ENCODE measurements at places on chromosomes 1 and 21.

DNA sequence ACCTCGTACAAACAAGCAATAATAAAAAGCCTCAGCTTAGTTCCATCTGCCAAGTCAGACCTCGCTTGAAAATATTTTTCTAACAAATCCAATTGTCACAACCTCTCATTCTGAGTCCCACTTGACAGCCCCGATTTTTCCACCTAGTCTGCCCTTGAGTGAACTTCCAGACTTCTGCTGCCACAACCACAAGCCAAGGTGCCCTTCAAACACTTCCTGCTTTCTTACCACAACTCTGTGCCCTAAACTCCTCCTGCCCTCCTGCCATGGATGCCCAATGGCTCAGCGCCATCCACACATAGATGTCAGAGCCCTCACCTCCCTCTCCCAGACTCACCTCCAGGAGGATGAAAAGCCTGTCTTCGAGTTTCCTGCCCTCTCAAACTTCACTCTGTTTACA lies 3.9 kb downstream of the TMPRSS2 start:
- DNase-seq: no peak

DNA sequence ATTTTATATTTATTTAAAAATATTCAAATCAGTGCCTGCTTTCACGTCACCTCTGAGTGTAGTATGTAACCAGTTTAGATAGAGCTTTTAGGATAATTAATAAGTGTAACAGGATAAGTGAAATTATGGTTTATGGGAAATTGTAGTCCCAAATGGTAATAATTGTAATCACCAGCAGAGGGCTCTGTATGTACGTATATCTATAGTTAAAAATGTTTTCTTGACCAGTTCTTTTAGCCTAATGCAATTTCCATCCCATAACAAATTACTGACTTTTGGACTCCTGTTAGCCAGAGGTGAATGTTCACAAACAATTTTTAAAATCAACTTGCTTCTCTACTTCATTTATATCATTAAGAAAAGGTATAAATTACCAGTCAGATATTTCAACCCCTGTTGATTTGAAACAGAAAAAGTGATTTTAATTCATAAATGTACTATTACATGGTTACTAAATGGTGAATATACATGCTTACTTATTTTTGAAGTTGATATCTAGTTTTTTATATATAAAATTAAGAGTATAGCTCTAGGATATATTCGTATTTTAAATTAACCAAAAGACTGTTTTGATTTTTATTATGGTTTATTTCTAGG lies 25.3 kb downstream of the SLC30A7 start:
- no peak for DNase-seq

DNA sequence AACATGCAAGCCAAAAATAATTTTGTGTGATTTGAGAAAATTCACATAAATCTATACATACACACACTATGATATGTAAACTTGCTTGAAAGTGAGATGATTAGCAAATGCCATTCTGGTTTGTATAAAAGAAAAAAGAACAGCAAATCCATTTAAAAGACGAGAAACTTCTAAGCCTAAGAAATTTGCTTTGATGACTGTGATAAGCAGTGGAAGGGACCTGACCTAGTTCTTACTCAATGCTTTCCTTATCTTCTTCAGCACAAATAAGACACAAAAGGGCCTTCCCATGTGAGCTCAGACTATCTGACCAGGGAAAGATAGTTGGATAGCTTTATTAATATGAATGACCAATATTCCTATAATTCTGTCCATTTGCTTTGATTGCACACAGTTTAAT lies 25.3 kb upstream of the NMNAT2 start:
- no peak for DNase-seq

GRCh38 chr1:78232630-78233029 lies 186.9 kb downstream of the GIPC2 start:
- DNase-seq: no peak

DNA sequence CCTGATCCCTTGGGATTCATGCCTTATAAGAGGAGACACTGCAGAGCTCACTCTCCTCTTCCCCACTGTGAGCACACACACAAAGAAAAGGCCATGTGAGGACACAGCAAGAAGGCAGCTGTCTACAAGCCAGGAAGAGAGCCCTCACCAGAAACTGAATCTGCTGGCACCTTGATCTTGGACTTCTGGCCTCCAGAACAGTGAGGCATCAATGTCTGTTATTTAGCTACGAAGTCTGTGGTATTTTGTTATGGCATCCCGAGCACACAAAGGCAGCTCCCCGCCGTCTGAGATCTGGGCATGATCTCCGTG lies 47.1 kb upstream of the RPL11 start:
- no peak for DNase-seq

GRCh38 chr21:26572702-26573381 lies at the start of gene CYYR1:
CYYR1 (minus strand) TSS chr21:26573286; CDS start chr21:26572940, 346 bp downstream.
- DNase-seq: no peak

DNA sequence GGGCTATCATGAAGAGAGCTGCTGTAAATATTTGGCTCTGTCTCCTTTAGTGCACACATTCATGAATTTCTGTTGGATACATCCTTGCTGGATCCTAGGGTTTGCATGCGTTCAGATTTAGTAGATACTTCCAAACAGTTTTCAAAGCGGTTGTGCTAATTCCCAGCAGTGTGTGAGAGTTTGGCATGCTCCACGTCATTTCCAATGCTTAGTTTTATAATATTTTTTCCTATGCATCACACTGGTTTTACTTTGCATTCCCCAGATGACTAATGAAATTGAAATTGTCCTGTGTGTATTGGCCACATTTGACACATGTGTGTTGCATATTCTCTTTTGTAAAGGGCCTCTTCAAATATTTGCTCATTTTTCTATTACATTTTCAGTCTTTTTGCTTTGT lies 18.5 kb upstream of the AADACL3 start:
- DNase-seq: no peak

- no peak for DNase-seq
Observed at GRCh38 chr1:33972676-33973395, 109.0 kb downstream of the HMGB4 start.

DNA sequence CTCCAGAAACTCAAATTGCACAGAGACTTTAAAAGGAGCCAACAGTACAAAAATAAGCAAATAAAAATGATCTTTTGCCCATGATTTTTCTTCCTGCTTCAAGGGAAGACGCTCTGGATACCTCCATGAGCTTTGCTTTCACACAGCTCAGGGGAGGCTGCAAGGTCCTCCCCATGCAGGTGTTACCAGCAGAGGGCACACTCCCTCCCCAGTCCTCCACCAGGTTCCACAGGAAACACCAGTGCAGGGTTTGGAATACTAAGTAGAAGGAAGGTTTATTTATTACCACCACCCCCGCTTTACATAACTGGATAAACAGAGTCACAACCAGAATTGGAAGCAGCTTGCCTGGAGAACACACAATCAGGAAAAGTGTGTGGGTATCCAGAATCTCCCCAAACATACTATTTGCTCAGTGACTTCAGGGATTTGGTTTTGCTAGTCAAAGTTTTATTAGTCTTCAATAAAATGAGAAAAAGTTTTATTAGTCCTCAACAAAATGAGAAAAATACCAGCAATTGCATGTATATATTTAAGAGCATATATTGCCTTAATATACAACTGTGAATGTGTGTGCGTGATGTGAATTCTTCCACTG lies 37.3 kb downstream of the HSD3B1 start:
- DNase-seq: no peak

- no peak for DNase-seq
Observed at GRCh38 chr1:27000817-27001460, 7.4 kb downstream of the TRNP1 start.

GRCh38 chr1:206098242-206098919 lies 18.8 kb downstream of the AVPR1B start:
- DNase-seq: no peak

DNA sequence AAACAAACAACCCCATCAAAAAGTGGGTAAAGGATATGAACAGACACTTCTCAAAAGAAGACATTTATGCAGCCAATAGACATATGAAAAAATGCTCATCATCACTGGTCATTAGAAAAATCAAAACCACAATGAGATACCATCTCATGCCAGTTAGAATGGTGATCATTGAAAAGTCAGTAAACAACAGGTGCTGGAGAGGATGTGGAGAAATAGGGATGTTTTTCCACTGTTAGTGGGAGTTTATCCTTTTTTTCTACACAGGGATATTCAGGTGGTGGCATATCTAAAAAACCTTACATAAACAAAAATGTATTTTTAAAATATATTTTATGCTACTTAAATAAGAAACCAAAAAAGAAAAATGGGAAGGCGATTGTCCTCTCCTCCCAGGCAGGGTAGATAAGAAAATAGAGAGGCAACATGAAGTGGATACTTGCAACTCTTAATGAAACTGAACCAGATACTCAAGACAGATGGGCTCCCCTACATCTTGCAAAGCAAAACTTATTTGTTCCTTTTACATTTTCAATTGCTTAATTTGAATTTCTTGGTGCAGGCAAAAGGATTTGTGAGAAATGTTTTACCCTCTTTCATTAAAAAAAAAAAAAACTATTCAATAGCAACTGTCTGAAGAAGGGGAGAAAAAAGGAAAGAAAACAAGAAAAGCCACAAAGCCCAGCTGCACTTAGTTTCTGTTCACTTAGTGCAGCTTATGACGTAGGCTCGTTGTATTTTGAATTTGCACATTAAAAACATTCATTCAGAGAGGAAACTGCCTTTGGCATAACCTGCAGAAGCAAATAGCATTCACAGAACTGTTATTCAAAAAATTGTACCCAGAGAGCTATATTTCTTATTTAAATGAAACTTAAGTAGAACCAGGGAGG lies 36.9 kb upstream of the RGS1 start:
- DNase-seq: no peak

DNA sequence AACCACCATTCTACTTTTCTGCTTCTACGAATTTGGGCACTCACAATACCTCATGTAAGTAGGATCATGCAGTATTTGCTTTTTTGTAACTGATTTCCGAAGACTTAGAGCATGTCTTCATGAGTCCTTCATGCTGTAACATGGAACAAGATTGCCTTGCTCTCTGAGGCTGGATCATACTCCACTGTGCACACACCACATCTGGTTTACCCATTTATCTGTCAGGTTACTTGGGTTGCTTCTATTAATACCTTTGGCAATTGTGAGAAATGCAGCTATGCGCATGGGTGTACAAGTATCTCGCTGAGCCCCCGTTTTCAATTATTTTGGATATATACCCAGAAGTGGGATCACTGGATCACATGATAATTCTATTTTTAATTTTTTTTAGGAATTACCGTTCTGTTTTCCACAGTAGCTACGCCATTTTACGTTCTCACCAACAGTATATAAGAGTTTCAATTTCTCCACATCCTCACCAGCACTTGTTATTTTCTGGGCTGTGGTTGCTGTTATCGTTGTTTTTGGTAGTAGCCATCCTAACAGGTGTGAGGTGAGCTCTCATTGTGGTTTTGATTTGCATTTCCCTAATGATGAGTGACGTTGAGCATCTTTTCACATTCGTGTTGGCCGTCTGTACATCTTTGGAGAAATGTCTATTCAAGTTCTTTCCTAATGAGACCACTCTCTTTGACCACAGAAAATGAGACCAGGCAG lies 10.7 kb upstream of the SLC2A5 start:
- no peak for DNase-seq

GRCh38 chr1:55937840-55938375 lies 641.5 kb downstream of the PLPP3 start:
- no peak for DNase-seq

GRCh38 chr1:184037849-184038591 lies 492 bp upstream of the COLGALT2 start:
- no peak for DNase-seq

DNA sequence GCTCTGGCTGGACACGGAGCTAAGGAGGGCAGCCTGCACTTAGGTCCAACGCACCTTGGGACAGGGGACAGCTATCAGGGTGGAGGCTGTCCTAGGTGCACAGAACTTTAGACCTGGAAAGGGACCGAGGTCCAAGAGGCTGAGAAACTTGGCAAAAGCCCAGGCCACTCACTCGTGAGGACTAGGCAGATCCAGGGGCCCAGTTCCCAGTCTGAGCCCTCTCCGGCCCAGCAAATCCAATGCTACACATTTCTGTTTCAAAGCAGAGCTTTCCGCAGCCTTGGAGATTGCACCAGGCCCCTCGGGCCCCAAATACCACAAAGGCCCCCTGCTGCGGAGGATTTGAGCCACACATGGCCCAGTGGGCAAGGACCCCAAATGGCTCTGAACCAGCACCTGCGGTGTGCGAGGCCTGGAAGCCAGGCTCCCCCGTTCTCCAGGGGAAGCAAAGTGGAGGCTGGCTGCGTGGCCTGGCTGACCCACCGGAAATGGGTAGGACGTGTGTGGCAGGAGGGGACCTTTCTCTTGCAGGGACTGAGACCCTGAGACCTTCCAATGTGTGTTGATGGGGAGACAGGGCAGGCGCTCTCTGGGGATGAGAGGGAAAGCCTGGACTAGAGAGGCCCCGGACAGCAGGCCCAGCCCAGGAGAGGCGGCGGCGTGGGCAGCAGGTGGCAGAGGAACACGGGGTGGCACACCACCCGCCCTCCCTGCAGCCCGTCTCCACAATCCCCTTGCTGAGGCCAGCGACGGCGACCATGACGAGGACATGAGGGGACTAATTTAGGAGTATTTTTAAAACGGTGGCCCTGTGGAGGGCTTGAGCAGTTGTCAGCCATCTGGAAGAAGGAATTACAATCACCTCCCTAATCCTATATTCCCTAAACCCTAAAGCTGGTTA lies 118.7 kb downstream of the CASZ1 start:
- DNase-seq: no peak

- DNase-seq: no peak
Observed at GRCh38 chr1:218674280-218674773, 329.2 kb downstream of the TGFB2 start.

DNA sequence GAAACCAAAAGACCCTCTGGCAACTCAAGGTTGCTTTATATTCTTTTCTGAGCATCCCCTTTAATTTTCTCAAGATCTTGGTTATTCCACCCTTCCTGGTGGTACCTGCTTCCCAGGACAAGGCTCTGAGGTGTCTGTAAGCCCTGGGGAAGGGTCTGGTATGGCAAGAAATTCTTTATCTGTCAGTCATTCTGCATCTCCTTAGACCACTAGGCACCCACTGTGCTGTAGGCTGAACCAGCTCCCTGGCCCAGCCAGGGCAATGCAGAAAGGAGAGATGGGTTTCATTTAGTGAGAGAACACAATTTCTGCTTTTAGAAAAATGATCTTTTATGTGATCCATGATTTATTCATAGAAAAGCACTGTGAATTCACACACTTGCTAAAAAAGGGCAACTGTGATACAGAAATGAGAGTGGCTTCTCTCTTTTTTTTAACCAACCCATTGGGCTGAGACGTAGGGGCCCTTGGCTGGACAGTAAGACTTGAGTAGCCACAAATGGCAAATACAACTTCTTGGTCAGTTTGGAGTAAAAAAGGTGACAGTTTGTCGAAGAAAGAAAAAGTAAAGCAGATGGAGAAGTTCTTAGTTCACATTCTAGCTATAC lies 4.1 kb downstream of the UROD start:
- no peak for DNase-seq

- DNase-seq: no peak
Observed at GRCh38 chr1:204255966-204256365, 42.2 kb upstream of the GOLT1A start.

DNA sequence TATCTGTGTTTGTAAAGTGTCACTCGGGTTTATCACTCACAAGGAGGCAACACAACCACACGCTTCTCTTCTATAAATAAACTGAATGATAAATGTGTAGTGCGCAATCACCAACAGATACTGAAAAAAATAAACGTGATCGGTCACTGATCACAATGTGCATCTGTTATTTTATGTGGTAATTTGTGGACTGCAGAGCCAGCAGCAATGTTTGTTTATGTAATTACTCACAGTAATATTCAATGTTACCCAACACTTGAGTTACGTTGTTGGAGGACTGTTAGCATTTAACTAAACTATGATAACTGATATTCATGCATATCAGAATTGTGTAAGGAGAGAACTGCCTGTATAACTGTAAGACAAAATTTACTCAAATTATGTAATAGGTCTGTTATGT lies 129.6 kb downstream of the USH2A start:
- no peak for DNase-seq

Measured in activated CD8-positive, alpha-beta memory T cell treated with anti-CD3 and anti-CD28 coated beads for 1 hour (primary cell).